GM23338 (cell line): ENCODE measurements at places on chromosomes 11 and 22. TPM values are rescaled to one million over a fixed set of nuclear protein-coding genes. Genes with fewer than 3 reads are reported as not detected.

RFPL2 gene
- 0.40 and 0.45 TPM in 2 replicates for polyA plus RNA-seq

NLRP14 gene
- 0.14 TPM in 1 of 2 replicates, not detected in the other for polyA plus RNA-seq

PKNOX2 gene
- 0.35 and 0.42 TPM in 2 replicates for polyA plus RNA-seq

APOBEC3B gene
- polyA plus RNA-seq, result 9.2 and 11.8 TPM in 2 replicates
